Mesangial cell (primary cell): ENCODE measurements at places on chromosomes 1 and 21. TPM values are rescaled to one million over a fixed set of nuclear protein-coding genes. Genes with fewer than 3 reads are reported as not detected.

Gene ERG
- total RNA-seq = 0.13 and 0.16 TPM in 2 replicates

Gene ADAMTS4
- 0.25 and 0.49 TPM in 2 replicates for total RNA-seq

Gene LAPTM5
- total RNA-seq = 0.25 and 0.33 TPM in 2 replicates

Gene DMBX1
- total RNA-seq = not detected in 2 replicates

Gene DIPK1A
- 1.0 and 1.6 TPM in 2 replicates for total RNA-seq

Gene PSMA5
- 27.8 and 35.8 TPM in 2 replicates for total RNA-seq

Gene KRTAP11-1
- not detected in 2 replicates for total RNA-seq

Gene SLAMF8
- total RNA-seq = not detected in 2 replicates

Gene CHRNB2
- 0.25 TPM in 1 of 2 replicates, not detected in the other for total RNA-seq

Gene SPRR5
- not detected in 2 replicates for total RNA-seq

Gene LCE2C
- not detected in 2 replicates for total RNA-seq

Gene AK5
- total RNA-seq = 6.8 and 8.0 TPM in 2 replicates

Gene CHRM3
- total RNA-seq = under 0.01 and 1.3 TPM in 2 replicates

Gene CHIA
- total RNA-seq = not detected in 2 replicates

Gene PPP1R8
- 30.3 and 35.5 TPM in 2 replicates for total RNA-seq

Gene INSRR
- under 0.01 TPM in 1 of 2 replicates, not detected in the other for total RNA-seq

Gene SHE
- total RNA-seq = under 0.01 TPM in 1 of 2 replicates, not detected in the other

Gene FAAH
- 3.1 and 10.8 TPM in 2 replicates for total RNA-seq

Gene PLPPR5
- 0.25 TPM in 1 of 2 replicates, not detected in the other for total RNA-seq

Gene FMO1
- total RNA-seq = not detected in 2 replicates

Gene CFHR4
- not detected in 2 replicates for total RNA-seq

Gene KRTAP21-3
- total RNA-seq = not detected in 2 replicates

Gene S100PBP
- 11.7 and 12.8 TPM in 2 replicates for total RNA-seq

Gene BSND
- not detected in 2 replicates for total RNA-seq

Gene TLR5
- under 0.01 and 0.25 TPM in 2 replicates for total RNA-seq

Gene OR2W3
- 1.1 and 4.2 TPM in 2 replicates for total RNA-seq

Gene DOP1B
- 23.5 and 34.9 TPM in 2 replicates for total RNA-seq

Gene CELA2A
- total RNA-seq = not detected in 2 replicates

Gene DPYD
- total RNA-seq = 1.1 and 5.1 TPM in 2 replicates

Gene S100A13
- 146 and 185 TPM in 2 replicates for total RNA-seq

Gene PRDM2
- 5.7 and 9.3 TPM in 2 replicates for total RNA-seq

Gene TMEM79
- 1.8 and 2.0 TPM in 2 replicates for total RNA-seq

Gene PGLYRP4
- not detected in 2 replicates for total RNA-seq

Gene LRRN2
- 0.38 and 0.65 TPM in 2 replicates for total RNA-seq

Gene E2F2
- total RNA-seq = 0.51 and 3.6 TPM in 2 replicates

Gene NEXN
- 1.3 and 3.1 TPM in 2 replicates for total RNA-seq

Gene PAQR7
- total RNA-seq = 9.3 and 15.5 TPM in 2 replicates

Gene TNNT2
- 0.65 and 2.3 TPM in 2 replicates for total RNA-seq

Gene ADAM30
- total RNA-seq = not detected in 2 replicates
